Activated CD8-positive, alpha-beta memory T cell treated with anti-CD3 and anti-CD28 coated beads for 4 hours (primary cell): ENCODE measurements at places on chromosomes 1 and 21.

- DNase-seq, result no peak
These were observed 71.2 kb downstream of the PCNX2 start for GRCh38 chr1:233224311-233224710.

GRCh38 chr1:236181059-236181458 is 38.7 kb downstream of the GPR137B start:
- DNase-seq, result no peak

GRCh38 chr1:54582566-54583306 is 34.7 kb downstream of the ACOT11 start:
- no peak for DNase-seq

DNA sequence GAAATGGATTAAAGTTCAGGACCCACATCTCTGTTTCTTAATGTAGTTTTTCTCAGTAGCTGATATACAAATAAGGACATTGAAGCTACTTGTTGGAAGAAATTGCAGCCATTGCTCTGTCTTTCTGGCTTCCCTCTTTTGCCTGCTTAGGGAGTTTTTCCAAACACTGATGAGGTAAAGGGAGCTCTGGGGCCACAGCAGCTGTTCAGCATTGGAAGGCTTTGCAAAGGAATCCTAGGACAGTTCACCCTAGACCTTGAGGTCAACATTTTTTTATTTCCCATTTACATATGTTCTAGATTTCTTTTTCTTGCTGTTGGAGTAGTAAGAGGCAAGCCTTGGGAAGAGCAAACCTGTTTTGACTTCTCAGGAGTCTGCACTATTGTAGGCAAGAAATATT is 126.9 kb upstream of the PLPPR5 start:
- no peak for DNase-seq
